Stimulated activated CD8-positive, alpha-beta memory T cell treated with anti-CD3 and anti-CD28 coated beads, Interleukin-7, amount 100 ng/mL, for 1 hour (primary cell): ENCODE measurements at places on chromosomes 5 and 9.

GRCh38 chr5:8062521-8062920 lies 193.6 kb downstream of the MTRR start:
- DNase-seq: no peak

DNA sequence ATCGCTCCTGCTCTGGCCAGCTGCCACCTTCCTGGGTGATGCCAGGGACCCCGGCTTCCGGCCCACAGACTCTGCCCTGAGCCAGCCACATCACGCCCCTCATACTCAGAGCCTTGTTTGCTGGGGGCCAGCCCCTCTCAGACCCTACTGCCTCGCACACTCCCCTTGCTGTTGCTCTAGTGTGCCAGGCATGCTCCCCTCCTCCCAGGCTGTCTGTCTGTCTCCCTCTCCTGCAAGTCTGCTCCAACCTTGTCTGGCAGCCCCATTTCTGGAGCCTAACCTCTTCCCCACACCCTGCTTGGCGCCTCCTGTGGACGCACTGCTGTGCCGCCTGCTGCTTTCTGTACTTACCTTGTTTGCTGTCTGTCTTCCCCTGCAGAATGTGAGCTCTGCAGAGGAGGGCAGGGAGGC lies 184.7 kb downstream of the HSPA4 start:
- no peak for DNase-seq

DNA sequence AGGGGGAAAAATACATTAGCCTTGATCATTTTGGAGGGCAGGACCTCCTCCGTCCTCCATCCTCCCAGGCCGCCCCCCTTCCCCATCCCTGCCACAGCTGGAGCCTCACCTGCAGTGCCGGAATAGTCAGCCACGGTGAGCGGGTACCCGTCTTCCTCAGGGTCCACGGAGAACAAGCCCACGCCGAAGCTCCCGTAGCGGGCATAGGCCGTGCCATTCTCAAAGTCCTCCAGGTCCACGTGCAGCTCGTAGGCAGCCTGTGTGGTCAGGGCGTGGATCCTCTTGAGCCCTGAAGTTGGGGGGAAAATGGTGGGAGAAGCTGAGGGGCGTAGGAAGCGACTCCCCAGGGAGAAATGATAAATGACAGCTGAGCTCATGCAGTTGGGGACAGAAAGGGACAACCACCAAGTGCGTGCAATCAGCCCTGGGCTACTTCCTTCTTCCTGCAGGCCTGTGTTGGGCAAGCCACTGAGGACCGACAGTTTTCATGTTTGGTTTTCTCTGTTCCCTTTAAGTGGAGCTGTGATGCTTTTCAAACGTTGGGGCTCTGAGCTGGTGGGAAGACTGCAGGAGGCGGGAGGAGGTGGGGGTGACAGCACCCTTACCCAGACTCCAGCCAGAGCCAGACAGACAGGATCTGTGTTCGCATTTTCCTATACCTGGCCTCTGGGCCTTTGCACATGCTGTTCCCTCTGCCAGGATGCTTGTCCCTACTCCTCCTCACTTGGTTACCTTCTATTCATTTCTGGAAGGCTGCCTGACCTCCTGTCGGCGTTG lies 8.7 kb upstream of the QRFP start:
- DNase-seq: no peak

DNA sequence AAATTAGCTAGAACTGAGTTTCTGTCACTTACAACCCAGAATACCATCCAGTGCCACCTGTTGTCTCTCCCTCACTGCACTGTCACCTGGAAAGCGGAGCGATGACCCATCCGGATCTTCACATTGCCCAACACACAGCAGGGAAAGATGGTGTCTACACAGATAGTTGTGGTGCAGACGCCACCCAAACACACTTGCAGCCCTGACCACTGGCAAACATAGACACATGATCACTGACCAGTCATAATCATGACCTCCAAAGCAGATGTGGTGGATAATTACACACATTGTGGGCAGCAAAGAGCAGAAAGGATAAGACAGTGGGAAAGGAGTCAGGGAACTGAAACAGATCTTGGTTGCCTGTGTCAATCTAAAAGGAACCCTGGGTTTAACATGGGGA lies 64.7 kb downstream of the GABBR2 start:
- DNase-seq: no peak

DNA sequence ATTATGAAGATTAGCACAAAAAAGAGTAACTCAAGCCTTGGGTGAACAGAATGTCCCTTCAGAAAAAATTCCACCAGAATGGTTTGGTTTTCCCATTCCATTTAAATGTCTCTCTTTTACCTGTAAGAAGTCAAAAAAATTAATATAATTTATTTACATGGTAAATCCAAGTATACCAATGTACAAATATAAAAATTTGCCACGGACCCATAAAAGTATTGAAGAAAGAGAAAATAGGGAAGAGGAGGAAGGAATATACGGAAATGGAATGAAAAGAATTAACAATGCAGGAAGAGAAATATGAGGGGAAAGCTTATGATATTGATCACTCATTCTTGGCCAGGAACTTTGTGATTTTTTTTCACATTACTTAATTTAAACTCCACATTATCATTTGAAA lies at the start of gene OR13C9:
TSS of gene OR13C9 (minus strand) at position 101 of the 400 bp plus-strand sequence. CDS start at position 101, 0 bp downstream.
- DNase-seq: no peak

GRCh38 chr5:138706655-138707480 lies 46.4 kb upstream of the CTNNA1 start:
- no peak for DNase-seq

DNA sequence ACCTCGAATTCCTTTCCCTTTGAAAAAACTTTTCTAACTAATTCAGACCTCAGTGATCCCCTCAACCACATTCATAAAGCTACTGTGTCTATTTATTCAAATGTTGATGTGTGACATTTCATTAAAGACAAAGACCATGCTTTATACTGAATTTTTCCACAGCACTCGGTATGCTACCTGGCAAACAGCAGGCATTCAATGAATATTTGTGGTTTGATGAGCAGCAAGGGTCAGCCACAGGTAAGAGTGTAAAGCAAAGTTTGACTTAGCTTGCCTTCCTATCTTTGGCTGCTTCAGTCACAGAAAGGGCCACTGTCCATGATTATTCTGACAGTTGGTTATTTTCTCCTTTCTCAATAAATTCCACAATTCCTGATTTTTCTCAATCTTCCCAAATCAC lies 5.1 kb upstream of the CDC42SE2 start:
- DNase-seq: no peak

- DNase-seq: no peak
These were observed 43.0 kb downstream of the FXN start for GRCh38 chr9:69078581-69078980.

- no peak for DNase-seq
These were observed 536 bp downstream of the SLC27A4 start for GRCh38 chr9:128340691-128341434.

DNA sequence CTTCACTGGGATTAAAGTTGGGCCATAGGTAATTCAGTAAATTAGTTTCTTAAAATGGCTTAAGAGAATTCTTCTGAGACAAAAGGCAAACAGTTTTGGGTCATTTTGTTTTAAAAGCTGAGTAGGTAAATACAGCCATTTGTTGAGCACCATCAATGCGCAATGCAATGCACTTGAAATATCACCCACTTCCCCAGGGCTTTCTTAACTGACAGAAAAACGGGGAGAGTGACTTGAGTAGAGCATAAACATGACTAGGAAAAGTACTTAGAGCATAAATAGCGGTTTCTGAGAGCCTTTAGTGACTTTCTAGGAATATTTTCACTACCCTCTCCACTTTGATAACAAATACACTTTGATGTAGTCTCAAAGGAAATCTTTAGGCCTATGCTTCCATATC lies 27.2 kb downstream of the MLANA start:
- DNase-seq: no peak

- DNase-seq: no peak
These were observed 222.4 kb downstream of the DOCK8 start for GRCh38 chr9:437066-437465.

DNA sequence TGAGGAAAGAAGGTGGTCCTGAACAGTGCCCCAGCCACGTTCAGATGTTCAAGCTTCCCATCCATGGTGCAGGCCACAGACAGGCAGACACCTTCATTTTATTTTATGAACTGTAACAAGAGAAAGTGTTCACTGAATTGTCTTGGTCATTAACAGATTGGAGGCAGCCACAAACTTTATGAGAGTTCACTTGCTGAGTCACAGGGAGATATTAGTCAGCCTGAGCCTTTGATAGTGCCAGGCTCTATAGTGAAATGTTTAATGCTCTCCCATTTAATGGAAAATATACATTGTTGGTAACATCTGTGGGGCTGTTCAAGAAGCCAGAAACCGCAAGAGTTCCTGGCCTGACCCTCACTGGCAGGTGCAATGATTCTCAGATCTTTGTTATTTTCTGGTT lies 237.0 kb downstream of the TENT4A start:
- no peak for DNase-seq

DNA sequence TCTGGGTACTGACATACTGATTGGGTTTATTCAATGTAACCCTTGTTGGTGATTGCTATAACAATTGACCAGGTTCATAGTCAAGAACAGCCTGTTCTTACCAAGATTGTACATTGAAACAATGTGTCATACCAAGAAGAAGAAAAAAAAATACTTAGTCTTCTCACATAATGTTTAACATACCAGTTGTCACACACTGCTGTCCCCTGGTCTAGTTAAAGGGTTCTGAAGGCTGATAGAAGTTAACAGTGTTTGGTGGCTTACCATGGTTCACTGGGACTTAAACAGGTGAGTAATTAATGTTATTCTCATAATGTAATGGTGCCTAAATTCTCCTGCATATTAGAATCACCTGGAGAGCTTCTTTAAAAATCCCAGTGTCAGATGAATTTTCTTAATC lies 18.5 kb upstream of the CDC42SE2 start:
- no peak for DNase-seq

GRCh38 chr9:79465156-79465555 lies 106.6 kb upstream of the TLE4 start:
- no peak for DNase-seq

DNA sequence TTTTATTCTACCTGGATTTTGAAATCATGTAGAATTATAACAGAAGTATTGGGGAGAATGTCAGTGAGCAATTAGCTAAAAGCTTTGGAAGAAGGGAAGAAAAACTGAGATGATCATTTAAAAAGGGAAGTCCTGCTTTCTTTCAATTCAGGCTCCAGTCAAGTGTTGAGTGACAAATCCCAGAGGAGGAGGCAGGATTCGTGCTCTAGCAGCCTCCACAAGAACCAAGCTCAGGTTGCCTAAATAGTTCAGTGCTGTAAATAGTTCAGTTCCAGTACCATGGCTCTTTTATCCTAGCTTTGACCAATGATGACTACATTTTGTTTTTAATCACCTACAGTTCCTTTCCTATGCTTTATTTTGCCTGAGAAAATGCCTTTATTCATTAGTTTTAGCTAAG lies 204.9 kb upstream of the NREP start:
- DNase-seq: no peak

DNA sequence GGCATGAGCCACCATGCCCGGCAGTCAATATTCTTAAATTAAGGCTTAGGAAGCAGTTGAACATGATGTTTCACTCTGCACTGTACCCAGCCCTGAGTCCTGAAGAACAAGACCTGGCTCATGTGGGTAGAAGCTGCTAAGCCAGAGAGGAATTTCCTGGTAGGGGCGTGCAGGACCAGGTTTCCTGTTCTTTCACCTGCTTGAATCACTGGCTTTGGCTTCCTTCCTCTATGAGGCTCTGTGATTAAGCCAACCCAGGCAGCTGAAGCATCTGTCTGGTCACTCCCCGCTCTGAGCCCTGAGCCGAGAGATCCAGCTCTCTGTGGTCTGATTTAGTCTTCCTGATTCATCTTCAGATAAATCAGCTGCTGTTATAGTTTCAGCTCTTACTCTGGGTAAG lies 29.1 kb downstream of the CFAP77 start:
- DNase-seq: no peak

DNA sequence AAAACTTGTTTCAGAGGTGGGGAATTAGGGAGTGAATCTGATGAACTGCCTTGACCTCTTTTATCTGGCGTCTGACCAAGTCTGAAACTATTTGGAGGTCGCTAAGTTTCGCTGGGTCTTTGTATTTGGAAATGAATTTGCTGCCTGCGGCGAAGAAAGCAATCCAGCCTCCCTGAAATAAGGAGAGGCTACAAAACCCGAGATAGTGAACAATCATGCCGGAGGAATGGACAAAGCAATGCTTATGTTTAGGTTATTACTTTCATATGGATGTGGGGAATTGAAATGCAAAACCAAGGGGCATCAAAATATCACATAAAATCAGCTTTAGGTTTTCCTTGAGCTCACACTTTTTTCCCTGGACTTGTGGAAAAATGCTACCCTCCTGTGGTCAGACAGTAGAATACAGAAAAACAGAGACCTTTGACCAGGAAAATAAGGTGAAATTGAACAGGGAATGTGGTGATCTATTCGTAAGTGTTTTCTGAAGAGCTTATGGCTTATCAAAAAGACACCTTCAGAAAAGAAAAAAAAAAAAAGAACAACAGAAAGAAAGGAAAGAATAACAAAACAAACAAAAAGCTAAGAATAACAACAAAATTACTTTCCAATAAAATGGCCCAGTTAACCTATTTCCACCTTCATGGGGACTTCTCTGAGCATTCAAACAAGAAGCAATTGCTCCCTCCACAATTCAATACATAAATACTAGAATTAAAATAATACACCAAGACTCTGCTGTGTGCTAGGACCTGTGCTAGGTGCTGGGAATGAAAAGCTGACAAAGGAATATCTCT lies 68.6 kb upstream of the DPYSL3 start:
- no peak for DNase-seq

DNA sequence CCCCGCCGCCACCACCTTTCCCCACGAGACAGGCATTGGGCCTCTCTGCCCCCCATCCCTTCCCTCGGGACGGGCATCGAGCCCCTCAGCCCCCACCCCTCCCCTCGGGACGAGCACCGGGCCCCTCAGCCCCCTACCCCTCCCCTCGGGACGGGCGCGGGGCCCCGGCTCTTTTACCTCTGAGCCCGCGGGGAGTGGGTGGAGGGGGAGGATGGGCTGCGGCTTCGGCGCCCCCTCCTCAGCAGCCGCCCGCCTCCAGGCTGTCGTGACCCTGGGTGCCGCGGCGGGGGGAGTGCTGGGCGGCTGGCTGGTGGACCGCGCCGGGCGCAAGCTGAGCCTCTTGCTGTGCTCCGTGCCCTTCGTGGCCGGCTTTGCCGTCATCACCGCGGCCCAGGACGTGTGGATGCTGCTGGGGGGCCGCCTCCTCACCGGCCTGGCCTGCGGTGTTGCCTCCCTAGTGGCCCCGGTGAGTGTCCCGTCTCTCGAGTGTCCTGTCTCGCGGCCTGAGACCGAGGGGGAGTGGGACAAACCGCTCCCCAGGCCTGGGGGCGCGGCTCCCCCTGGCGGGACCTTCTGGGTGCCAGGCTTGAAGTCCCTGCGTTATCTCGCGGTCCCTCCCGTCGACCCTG lies 791 bp downstream of the SLC2A8 start:
- DNase-seq: no peak

- no peak for DNase-seq
These were observed 31.7 kb upstream of the CCL21 start for GRCh38 chr9:34741628-34742027.

- DNase-seq: no peak
These were observed 73.0 kb upstream of the IL17B start for GRCh38 chr5:149452007-149452664.

GRCh38 chr5:179906795-179907555 lies 722 bp downstream of the TBC1D9B start:
- DNase-seq: no peak
